ENCODE measurements at places on chromosomes 5 and 9.

DNA sequence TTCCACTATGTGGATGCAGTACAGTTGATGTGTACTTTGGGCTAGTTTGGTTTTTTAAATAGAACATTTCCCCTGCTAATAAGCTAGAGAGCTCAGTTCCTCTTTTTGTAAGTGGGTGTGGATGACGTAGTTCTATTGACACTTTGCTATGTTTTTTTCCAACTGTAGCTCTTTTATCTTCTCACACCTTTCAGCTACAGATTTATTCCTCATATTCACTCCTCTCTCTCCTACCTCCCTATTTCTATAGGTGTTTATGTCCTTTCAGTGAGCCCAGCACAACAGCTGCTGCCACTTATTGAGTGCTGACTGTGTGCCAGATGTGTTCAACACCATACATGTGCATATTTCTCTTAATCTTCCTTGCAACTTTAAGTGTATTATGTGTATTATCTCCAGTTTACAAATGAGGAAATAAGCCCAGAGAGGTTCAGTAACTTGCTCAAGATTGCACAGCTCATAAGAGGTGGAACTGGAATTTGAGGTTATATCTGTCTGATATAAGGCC, 215.7 kb downstream of the SEMA6A start:
- DNase-seq: no peak

GRCh38 chr5:153794327-153794726, 244.4 kb downstream of the FAM114A2 start:
- DNase-seq: no peak

- DNase-seq: no peak
Measured at GRCh38 chr5:20369518-20369885, 381.5 kb upstream of the CDH18 start.

DNA sequence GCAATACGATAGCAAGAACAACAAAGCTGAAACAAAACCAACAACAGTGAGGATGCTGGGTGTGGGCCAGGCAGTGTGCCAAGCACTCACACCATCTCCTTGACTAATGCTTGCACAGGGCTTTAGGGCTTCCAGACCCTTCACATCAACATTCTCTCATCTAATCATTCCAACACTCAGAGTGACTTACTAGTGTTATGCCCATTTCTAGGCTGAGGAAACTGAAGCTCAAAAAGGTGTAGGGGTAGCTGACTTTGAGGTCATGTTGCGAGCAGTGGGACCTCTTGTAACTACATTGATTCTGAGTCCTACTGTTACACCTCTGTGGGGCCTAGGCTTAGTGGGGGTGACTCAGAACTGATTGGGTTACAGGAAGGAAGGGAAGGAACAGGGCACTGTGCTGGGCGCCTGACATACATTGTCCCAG, 9.7 kb downstream of the ANGPTL2 start:
- DNase-seq: no peak

DNA sequence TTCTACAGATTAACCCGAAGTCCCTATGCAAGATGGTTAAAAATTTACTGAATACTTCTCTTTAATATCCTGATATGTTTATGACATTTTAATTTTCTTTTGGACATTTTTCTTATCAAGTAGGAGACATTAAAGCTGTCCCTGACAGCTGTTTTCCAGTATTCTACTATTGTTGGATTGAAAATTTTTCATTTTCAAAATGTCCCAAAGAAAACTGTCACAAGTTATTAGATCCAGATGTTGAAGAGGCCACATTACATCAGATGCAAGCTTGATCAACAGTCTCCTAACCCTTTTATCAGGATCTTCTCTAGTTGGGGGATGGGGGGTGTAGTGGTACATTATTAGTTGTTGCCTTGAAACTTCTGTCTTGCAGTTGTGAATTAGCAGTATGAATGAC, 1402.7 kb upstream of the DMAC1 start:
- DNase-seq: no peak

DNA sequence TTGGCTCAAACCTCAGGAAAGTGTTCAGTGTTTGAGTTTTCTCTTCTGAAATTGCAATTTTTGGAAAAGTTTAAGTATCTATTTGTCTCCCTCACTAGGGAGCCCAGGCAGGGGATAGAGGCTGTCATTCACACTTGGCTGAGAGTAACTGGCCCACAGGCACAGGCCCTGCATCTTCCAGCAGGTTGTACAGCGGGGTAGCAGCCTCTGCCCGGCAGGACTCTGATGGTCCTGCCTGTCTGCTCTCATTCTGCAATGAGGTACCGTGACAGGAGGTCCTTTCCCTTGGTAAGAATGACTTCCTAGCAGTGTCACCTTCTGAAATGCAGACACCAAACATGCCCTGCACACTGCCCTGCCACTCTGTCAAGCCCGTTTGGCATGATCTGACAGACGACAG, 282.8 kb upstream of the DAP start:
- no peak for DNase-seq

DNA sequence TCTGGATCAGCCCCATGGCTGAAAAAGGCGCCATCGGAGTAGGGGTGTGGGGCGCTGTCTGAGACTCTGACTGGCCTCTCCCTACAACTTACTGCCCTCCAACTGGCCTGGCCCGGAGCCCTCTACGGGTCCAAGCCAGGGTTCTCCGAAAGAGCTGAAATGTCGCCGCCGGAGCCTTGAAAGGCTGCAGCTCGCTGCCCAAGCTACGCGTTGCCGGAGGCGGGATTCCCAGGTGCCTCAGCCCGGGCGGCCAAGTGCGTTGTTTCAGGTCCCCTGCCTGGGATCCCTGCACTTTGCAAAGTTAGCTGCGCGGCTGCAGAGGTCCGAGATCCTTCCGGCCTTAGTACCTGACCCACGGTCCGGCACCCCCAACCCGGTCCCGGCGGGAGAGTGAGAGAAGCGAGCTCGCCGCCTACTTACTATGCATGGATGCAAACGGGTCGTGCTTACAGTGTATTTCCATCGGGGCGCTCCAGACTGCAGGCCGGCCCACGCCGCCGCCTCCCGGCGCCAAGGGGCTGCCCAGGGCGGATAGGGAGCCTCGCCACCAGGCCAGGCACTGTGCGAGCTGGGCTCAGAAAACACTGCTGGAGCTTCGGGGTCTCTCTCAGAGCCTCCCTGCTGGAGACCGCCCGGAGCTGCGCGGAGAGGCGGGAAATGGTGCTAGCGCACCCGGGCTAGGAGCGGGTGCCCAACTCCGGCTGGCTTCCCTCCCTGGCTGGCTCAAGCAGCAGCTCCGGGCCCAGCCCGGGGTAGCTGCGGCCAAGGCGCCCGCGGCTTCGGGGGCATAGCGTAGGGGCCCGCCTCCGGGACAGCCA, 7.7 kb downstream of the PAX5 start:
- no peak for DNase-seq

GRCh38 chr5:169943026-169943425, 37.3 kb downstream of the INSYN2B start:
- DNase-seq: no peak

DNA sequence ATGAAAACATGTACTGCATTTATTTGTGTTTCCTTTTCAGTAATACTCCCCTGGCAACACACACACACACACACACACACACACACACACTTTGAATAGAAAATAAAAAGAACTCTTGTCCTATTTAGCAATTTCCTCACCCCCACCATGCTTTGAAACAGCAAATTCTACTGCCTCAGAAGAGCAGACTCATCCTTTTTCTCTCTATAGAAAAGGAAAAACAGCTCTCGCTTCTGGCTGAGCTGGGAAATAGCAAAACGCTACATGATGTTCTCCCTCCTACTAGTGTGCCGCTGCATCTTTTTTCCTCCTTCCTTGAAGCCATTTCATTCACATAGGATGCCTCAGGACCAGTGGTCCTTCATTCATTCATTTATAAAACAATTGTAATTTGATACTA, 453.6 kb downstream of the CSNK1G3 start:
- no peak for DNase-seq

- no peak for DNase-seq
Measured at GRCh38 chr9:111411266-111411665, 72.9 kb downstream of the ECPAS start.

DNA sequence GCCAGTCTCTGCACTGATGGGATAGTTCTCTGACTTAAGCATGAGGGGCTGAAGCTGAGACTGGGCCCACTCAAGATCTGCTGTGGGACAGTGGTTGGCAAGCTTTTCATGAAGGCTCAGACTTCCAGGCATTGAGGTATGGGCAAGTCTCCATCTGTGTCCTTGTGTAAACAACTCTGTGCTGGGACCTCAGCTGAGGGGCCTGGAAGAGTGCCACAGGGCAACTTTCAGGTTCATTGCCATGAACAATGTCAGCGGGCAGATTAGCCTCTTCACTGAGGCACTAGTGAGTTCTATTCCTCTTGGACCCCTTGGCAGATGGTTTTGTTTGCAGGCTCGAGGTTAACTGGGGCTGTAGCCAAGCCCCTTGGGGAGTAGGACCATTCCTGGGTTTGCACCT, 127.1 kb downstream of the MRPS30 start:
- DNase-seq: no peak

- DNase-seq: no peak
Measured at GRCh38 chr5:95818181-95819147, 4.1 kb downstream of the GLRX start.

DNA sequence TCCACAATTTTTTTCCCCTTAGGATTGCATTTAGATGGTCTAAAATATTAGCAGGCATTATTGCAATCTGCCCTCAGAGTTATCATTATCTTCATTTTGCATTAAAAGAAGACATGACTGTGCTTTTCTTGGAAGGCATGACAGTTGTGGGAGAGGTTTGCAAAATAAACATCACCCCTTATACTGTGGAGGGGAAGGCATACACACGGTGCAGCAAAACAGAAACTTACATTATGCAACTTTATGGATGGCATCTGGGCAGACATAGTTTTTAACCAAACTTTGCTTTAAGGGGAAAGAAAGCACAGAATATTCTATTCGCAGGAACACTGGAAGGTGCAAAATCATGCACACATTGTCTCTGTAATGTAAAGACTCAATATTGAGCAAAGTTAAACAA, 505.8 kb upstream of the ADAMTS16 start:
- DNase-seq: no peak

- DNase-seq: no peak
Measured at GRCh38 chr5:132695956-132696355, 22.2 kb downstream of the IL4 start.

DNA sequence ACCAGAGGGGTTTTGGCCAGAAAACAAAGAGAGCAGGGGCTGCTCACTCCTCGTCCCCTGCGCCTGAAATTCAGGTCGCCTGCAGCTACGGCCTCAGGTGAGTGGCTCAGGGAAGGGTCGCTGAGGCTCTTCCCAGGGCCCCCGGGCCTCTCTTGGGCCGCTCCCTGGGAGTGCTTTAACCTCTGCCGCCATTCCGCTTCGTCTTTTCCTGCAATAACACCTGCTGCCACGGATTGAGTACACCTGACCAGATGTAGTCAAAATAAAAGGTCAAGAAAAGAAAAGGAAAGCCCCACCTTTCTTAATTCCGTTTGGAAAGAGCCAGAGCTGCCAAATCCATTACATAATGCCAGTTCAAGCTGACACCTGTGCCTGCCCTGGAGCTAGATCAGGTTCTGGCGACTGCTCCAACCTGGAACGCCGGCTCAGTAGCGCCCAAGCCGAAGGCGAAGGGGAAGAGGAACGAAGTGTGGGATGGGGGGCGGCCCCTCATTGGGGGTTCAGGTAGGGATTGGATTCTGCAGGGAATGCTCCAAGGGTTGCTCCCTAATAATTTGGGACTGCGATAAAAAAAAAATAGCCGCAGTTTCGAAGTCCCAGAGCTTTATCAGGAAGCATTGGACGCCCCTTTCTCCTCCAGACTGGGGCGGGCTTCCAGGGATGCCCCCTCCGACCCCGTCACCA, 193.9 kb downstream of the MEF2C start:
- no peak for DNase-seq

- DNase-seq: no peak
Measured at GRCh38 chr9:38259519-38260218, 132.8 kb upstream of the ALDH1B1 start.

DNA sequence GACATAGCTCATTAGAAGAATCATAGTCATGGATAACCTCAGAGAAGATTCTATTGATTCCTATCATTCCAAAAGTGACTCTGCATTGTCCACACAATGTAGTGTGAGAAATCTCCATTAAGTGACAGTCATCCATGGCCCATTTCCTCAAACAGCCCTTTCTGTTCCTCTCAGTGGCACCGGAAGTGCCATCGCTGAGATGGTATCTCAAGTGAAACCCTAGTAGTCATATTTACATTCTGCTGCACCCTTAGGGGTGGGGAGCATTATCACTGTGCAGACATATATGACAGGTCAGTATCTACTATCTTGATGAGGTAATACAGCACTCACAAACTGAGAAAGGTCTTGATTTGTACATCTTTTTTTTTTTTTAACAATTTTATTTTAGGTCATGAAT, 55.4 kb upstream of the MIER3 start:
- DNase-seq: no peak

GRCh38 chr9:134408939-134409737, 82.9 kb downstream of the RXRA start:
- no peak for DNase-seq

- DNase-seq: no peak
Measured at GRCh38 chr9:20289423-20290010, 332.8 kb downstream of the MLLT3 start.

DNA sequence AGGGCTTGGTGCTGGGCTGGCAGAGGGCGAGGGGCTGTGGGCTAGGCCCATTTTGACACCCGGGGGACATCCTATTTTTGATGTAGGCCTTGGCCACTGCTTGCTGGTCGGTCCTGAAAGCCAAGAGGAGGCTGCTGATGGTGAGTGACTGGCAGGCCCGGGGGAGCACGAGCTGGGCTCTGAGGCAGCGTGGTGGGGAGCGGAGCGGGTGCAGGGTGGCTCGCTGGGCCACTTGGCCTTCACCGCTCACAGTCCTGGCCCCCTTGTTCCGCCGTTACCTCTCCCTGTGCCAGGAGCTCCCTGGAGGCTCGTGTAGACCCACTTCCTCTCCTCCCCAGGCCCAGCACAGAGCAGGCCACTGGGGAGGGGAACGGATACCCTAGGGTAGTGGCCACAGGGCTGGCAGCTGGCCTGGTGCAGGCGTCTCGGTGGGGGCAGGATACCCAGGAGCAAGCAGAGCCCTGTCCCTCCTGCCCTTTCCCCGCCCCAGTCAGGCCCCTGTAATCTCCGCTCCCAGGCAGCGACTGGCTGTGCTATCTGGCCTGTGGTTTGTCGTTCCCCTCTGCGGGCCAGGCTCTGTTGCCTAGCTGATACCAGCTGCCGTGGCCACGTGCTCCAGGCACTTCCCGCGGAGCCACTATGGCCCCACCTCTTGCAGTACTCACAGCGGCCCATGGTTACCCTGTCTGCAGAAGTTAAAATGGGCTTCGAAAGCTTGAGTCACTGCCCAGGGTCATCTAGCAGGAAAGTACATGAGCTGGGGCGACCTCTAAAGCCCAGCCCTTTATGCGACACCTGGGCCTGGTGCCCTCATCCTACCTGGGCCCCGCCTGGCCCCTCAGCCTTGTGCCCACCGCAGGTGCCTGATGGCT, 11.7 kb upstream of the DOLPP1 start:
- DNase-seq: no peak

GRCh38 chr9:124010665-124011321, 775 bp upstream of the LHX2 start:
- peak; percentile 56 for DNase-seq

GRCh38 chr5:171524466-171524865, 105.0 kb downstream of the FGF18 start:
- DNase-seq: no peak

- no peak for DNase-seq
Measured at GRCh38 chr5:127400946-127401670, 110.5 kb downstream of the MEGF10 start.
